ENCODE measurements at places on chromosomes 3 and 15.

GRCh38 chr3:188390343-188390718 lies 236.4 kb downstream of the LPP start:
- no peak for DNase-seq

DNA sequence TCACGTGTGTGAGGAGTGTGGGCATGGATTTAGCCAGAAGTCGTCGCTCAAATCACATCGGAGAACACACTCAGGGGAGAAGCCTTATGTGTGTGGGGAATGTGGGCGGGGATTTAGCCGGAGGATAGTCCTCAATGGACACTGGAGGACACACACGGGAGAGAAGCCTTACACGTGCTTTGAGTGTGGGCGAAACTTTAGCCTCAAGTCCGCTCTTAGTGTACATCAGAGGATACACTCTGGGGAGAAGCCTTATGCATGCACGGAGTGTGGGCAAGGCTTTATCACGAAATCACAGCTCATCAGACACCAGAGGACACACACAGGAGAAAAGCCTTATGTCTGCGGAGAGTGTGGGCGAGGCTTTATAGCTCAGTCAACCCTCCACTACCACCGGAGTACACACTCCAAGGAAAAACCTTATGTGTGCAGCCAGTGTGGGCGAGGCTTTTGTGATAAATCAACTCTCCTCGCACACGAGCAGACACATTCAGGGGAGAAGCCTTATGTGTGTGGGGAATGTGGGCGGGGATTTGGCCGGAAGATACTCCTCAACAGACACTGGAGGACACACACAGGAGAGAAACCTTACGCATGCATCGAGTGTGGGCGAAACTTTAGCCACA lies 28.1 kb downstream of the ZNF589 start:
- DNase-seq, result no peak

DNA sequence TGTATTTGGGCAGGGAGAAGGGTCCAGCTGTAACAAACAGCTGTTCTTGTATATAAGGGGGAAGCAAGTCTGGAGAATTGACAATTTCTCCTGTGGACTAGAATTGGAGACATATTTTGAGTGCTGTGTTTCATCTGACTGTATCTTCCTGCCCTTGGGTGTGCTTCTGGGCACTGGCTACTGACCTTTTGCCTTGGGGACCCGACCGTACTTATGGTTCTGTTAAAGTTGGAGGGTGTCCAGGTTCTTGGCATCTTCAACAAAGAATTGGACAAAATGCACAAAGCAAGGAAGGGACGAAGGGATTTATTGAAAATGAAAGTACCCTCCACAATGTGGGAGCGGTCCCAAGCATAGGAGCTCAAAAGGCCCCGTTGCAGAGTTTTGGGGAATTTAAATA lies 31.0 kb downstream of the MAP2K1 start:
- no peak for DNase-seq

DNA sequence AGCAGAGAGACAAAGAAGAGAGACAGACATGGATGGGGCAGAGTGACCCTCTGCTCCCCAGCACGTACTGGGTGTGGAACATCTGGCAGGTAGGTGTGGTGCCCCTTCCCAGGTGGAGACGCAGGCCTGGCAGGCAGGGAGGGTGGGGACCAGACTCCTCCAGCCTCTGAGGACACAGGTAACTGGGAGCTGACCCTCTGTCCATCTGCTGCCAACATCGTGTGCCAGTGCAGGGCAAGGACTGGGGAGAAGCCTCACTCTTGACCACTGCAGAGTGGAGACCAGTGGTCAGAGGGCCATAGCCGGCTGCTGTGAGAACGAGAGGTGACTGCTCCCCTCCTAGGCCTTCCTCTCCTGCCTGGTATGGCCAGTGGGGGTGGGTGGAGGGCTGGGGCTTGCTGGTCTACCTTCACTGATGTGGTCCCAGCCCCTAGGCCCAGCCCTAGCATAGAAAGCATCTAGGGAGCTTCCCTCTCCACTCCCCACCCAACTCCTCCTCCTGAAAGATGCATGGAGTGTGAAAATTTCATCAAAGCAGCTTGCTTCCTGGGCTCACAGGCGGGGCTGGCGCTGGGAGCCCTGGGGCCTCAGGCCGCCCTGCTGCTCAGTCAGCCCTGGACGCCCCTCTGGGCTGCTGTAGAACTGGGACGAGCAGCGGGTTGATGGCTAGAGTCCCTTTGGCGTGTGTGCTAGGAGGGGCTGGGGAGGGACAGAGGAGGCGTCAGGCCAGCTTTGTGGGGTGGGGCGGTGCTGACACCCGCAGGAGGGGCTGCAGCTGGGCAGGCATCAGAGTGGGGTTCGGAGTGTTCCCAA lies 90.3 kb downstream of the PLXNA1 start:
- no peak for DNase-seq

DNA sequence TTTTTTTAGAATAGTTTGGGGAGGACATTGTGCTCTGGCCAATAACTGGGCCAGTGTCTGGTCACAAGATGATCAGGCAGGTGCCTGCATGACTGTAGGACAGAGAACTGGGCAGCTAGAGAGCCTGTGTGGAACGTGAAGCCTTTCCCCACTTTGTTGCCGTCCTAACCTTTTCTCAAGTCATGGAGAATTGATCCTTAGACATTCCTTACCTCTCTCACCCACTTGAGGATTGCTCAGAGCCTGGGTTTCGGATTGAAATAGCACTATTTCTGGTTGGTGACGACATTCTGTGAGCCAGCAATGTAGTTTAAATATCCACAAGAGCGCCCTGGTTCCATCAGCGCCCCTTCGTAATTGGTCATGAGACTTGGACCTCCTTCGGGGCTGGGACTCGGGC lies 138.4 kb downstream of the IGF1R start:
- no peak for DNase-seq

GRCh38 chr15:96361309-96362010 lies 31.0 kb downstream of the NR2F2 start:
- DNase-seq, result no peak

- DNase-seq, result no peak
Observed at GRCh38 chr15:39728845-39729244, 53.8 kb downstream of the FSIP1 start.

DNA sequence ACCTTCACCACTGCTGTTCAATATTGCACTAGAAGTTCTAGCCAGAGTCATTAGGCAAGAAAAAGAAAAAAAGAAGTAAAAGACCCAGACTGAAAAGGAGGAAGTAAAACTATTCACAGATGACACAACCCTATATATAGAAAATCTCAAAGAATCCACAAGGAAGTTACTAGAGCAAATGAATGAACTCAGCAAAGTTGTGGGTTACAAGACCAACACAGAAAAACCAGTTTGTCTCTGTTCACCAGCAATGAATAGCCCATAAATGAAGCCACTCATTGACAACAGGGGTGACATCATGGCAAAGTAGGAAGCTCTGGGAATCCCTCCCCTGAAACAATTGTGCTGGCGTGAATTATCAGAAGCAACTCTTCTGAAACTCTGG lies 4.6 kb downstream of the CFAP100 start:
- DNase-seq, result no peak

DNA sequence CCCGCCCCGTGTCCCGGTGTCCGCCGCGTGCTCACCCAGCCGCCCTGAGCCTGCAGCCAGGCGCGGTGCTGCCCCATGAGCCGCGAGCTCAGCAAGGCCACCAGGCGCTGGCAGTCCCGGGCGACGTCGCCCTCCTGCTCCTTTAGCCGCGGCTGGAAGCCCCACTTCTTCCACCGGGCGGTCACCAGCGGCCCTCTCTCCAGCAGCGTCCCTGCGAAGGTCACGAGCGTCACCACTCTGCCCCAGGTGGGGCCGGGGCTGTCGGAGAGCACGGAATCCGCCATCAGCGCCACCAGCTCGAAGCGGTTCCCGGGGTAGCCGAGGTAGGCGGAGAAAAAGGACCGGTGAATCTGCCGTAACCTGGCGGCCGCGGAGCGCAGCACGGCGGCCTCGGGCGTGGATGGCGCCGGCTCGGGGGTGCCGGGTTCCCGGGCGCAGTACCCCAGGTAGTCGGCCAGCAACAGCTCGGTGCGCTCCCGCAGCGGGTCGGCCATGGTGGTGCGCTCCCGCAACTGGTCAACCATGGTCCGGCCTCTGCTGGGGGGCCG lies 298 bp downstream of the BCL2L10 start:
- DNase-seq, result peak; percentile 79
